Activated CD8-positive, alpha-beta memory T cell treated with anti-CD3 and anti-CD28 coated beads for 36 hours (primary cell): ENCODE measurements at places on chromosomes 16 and 17. TPM values are rescaled to one million over a fixed set of nuclear protein-coding genes. Genes with fewer than 3 reads are reported as not detected.

METTL2A gene
- 39.0 TPM for total RNA-seq

TP53TG3D gene
- 0.17 TPM for total RNA-seq

TPSD1 gene
- not detected for total RNA-seq

INCA1 gene
- 0.31 TPM for total RNA-seq

PLA2G10 gene
- total RNA-seq: not detected

CCT6B gene
- 0.92 TPM for total RNA-seq

METTL22 gene
- total RNA-seq: 26.2 TPM

CETP gene
- total RNA-seq: not detected

PIRT gene
- not detected for total RNA-seq

ESRP2 gene
- total RNA-seq: 0.48 TPM

EVI2A gene
- total RNA-seq: 38.5 TPM

TTYH2 gene
- total RNA-seq: 15.2 TPM

STUB1 gene
- total RNA-seq: 106 TPM
